ENCODE measurements at places on chromosomes 2 and 18.

GRCh38 chr18:42719221-42719620 lies 396.3 kb downstream of the RIT2 start:
- DNase-seq: no peak

GRCh38 chr18:10690366-10690765 lies 164.5 kb downstream of the NAPG start:
- no peak for DNase-seq

DNA sequence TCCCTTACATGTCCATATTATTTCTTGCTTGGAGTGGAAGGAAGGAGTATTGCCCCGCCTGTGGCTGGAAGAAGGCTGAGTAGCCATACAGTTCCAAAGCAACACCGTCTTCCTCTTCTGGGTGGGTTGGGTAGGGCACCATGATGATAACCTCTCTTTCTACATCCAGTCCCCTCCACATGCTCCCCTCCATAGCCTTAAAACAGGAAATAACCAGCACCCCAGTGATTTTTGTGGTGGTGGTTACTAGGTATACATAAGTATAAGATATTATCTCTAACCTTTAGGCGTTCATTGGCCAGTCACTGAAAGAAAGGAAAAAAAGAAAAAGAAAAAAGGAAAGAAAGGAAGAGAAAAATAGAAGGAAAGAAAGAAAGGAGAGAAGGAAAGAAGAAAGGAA lies 63.1 kb downstream of the CXCR4 start:
- DNase-seq: no peak

DNA sequence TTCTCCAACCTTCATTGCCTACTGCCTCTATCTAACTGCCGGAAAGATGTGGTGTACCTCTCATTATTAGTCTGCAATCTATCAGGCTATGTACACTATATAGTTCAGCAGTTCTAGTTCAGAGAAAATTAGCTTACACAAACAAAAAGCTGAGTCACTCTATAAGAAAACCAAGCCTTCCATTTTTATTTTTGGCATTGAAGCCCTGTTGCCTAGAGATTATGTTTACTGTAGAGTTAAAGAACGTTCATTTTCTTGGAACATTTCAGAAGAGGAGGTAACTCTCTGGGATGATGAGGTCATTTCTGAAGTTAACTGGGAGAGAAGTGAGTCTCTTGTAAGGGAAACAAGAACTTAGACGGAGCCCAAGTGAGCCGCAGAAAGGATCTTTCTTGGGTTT lies 133.5 kb downstream of the FAM124B start:
- DNase-seq: no peak

DNA sequence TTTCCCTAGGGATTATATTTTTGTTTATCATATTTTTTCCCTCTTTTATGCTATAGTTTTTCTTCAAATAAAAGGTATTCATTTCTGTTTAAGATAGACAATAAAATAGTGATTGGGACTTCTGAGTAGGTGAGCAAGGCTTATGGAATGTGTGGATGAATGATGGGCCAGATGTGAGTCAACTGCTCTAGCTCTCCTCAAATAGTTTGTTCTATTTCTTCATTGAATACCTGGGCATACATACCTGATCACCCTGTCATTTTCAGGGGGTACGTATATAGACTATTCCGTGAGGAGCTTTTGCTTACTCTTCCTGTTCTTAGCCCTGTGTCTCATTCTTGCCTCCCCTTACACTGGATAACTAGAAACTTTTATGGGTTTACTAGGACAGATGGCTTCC lies 41.9 kb downstream of the BABAM2 start:
- DNase-seq: no peak

- no peak for DNase-seq
These were observed 15.5 kb downstream of the PPP3R1 start for GRCh38 chr2:68236876-68237275.

- no peak for DNase-seq
These were observed 188.9 kb upstream of the ITGA4 start for GRCh38 chr2:181268174-181268867.

- DNase-seq: no peak
These were observed 148.8 kb upstream of the SALL3 start for GRCh38 chr18:78830826-78831225.

DNA sequence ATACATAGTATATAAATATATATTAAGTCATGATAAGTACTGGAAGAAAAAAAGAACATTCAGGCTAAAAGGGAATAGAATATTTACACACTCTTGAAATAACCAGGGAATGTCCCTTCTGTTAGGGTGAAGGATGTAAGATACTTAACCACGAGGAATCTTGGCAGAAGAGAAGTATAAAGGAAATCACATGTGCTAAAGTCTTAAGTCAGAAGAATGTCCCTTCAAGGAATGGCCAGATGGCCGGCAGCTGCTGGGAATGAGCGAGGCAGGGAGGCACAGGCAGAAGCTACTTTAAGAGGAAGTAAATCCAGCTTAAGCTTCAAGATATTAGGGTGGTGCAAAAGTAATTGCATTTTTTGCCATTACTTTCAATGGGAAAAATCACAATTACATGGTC lies 5.5 kb downstream of the CCDC102B start:
- DNase-seq: no peak

DNA sequence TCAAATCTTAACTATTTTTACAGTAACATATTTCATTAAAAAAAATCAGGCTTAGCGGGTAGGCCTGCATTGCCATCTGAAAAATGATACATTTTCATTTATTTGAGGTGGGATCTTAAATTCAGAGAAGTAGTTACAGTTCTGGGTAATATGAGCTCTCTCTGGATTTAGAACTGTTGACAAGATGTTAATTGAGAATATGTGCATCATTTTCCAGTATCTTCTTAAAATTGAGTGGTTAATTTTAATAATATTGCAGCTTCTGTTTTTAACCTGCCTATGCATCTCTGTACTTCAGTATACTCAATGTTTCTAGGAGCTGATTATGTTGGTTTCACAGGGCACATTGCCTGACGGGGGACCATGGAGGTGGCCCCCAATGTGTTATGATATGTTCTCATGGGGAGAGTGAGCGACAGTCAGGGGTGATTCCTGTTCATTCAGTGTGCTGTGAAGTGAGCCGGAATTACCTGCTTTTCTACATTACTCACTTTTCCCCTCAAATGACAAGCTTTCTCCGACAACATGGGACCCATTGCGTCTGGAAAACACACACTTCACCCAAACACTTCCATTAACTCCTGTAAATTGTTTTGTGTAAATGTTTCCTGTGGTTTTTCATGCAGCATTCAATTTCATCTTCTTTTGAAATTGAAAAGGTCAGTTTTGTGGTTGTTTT lies 406.2 kb downstream of the MTX2 start:
- no peak for DNase-seq

DNA sequence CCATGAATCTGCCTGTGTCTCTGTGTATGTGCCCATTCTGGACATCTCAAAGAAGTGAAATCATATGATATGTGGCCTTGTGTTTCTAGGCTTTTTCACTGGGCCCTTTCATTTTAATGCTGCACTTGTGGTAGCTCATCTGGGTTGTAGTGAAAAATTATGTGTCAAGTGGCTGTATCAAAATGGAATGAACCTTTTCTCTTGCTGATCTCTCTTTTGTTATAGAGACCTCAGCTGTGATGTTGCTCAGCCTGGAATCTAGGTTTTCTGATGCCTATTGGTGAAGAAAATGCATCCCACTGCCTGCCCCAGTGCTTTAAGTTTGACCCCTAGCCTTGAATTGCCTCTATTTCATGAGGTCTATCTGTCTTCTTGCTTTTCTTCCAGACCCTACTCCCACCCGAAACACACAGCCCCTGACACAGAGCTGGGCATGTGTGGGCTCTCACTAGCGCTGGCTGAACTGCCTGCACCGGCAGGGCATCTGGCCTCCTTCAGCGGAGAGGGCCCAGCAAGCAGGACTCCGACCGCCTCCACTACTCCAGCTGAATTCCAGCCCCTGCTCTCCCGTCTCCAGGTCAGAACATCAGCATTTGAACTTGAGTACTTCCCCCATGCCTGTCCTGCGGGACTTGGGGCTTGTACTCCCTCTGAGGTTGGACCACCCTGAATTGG lies 175.8 kb upstream of the MSH6 start:
- no peak for DNase-seq

DNA sequence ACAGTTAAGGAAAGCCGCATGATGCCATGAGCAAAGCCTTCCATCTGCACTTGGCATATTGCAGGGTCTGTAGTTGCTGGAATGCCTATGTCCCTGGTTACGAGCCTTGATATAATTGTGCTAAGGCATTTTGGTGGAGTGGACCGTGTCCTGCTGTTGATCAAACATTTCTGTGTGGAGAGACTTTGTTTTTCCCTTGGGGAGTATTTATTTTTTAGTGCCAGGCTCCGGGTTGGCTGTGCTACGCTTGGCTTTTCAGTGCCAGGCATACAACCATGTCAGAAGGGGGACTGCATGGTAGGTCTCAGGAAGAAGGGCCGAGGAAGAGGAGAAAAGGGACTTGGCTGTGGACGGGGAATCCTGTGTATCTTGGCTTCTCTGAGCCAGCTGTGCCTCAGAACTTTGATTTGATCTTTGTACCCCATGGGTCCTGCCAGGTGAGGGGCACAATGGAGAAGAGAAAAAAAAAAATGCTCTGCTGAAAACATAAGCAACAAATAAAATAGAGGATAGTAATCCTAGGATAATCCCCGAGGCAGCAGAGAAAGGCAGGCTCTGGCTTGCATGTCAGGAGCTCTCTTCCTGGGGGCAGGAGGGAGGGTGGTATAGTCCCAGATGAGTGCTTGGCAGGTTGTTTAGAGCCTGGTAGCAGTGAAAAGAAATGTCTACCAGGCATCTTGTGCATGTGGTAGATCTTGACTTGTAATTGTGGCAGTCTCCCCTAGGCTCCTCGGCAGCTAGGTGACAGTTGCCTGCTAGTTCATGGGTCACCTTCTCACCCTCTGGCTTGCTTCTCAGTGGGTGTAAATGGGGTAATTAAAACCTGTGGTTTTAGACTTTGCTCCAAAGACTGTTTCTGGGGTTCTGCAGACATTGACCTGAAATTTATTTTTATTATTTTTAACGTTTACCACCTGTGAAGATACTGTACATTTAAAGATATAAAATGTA lies 233.0 kb downstream of the NEDD4L start:
- DNase-seq: no peak

- no peak for DNase-seq
These were observed 112.8 kb downstream of the NDUFA10 start for GRCh38 chr2:239912171-239912937.

- DNase-seq: no peak
These were observed 195.9 kb downstream of the RTP5 start for GRCh38 chr2:242065426-242065825.

DNA sequence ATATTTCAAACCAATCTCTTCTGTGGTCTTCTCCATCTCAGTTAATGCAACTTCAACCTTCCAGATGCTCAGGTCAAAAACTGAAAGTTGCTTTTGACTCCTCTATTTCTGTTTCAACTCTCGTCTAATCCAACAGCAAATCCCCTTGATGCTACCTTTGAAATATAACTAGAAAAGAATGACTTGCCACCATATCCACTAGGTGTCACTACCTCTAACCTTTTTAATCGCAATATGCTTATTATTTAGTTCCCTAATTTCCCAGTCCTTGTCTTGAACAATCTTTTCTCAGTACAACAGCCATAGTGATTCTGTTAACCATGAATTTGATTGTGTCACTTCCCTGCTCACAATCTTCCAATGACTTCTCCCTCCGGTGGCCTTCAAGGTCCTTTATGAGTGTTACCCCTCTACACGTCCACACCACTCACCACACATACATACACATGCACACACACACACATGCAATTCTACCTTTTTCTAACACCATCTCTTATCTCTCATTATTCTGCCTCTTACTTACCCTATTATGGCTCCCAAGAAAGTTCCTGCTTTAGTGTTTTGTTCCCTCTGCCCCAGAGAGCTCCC lies 245.5 kb upstream of the KCNJ3 start:
- DNase-seq: no peak

DNA sequence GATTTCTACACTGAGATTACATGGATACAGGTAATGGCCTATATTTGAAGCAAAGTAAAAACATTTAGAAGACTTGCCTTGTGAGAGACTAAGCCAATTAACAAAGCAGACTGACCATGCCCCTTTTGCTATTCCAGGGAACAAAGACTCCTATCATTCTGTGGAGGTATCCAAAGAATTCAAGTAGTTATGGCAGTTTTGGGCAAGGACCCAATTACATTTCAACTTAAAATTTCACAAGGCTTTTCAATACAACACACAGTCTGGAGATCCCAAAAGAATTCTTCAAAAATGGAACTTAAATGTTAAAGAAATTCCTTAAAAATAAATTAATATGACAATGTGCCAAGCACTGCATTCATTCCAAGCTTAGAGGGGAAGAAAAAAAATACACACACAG lies 109.2 kb upstream of the CHRNA1 start:
- no peak for DNase-seq

DNA sequence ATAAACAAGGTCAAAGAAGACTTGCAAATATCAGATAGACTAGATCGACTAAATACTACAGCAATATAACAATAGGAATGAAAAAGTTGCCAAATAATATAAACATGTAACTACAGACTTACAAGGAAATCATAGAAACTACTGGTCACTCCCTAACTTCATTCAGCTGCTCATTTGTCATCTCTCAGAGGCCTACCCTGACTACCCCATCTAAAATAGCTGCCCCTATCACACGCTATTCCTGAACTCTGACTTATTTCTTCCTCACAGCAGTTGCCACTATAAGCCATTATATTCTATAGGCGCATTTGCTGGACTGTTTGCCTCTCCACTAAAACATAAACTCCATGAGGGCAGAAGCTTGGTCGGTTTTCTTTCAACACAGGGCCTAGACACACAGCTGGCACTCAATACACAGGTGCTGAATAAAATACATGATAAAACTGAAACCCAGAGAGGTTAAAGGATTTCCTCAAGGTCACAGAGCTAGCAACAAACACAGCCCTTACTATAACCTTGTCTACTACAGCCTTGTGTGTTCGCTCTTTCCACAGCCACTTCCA lies 1.8 kb downstream of the STRN start:
- DNase-seq: no peak

GRCh38 chr2:60486067-60486466 lies 67.4 kb downstream of the BCL11A start:
- no peak for DNase-seq

DNA sequence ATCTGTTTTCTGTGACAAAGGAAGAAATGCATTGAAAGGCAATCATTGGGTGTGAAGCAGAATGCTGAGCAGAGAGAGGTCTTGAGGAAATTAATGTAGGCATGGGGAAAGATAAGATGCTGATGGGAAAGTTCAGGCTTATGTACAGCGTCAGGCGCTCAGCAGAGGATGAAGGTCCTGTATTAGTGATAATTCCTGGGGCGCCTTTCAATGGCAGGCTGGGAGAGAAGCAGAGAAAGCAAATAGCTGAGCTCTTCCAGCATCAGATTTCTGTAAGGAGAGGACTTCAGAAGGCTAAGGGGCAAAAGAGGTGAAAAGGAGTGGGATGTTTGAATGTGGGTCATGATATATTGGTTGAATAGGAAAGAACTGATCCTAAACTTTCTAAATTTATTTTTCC lies 129.8 kb downstream of the HNMT start:
- DNase-seq: no peak
